ENCODE measurements at places on chromosomes 2 and 18.

GRCh38 chr2:229087267-229087666 is 183.8 kb downstream of the PID1 start:
- no peak for DNase-seq

DNA sequence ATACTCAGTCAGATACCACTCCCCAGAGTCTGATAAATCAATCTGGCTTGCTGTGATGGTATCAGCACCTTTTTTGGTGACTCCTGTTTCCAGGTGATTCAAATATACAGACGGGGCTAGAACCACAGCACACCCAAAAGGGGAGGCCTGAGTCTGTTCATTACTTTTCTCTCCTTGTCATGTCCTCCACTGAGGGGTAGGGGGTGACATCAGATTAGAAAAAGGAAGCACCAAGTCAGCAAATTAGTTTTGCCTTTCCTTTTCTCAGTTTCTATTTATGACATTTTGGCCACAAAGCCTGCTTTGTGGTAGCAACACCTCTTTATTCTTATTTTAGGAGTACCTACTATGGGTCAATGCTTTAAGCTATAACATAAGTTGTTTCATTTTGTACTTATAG is 127.4 kb downstream of the CCDC102B start:
- no peak for DNase-seq

DNA sequence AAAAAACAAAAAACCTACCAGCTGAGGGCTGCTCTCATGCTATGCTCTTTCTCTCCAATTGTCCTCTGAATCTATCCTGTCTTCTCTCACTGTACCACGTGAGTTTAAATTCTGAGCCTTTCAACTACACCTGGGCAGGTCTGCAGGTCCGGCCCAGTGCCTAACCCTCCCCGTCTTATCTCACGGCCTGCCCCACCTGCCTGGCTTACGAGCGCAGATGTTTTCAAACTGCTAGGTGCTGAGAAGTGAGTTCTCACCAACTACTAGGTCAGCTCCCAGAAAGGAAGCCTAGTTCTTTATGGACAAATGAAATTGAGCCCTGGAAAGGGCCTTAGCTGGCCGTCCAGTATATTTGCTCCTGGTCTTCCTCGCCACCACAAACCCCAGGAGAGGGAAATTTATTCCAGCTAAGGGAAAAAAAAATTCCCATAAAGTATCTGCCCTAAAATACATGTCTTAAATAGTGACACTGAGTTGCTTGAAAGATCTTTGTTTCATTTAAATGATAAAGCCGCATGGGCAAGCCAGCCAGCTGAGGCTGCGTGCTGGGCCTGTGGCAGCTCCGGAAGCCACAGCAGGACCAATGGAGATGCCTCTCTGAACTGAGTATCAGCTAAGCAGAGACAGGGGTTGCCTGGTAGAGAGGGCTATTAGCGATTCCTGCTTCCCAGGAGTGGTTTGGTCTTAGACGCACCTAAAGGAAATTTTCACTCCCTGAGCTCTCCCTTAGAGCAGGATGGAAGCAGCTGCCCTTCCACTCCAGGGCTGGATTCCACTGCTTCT is 92.5 kb upstream of the NCK2 start:
- no peak for DNase-seq

DNA sequence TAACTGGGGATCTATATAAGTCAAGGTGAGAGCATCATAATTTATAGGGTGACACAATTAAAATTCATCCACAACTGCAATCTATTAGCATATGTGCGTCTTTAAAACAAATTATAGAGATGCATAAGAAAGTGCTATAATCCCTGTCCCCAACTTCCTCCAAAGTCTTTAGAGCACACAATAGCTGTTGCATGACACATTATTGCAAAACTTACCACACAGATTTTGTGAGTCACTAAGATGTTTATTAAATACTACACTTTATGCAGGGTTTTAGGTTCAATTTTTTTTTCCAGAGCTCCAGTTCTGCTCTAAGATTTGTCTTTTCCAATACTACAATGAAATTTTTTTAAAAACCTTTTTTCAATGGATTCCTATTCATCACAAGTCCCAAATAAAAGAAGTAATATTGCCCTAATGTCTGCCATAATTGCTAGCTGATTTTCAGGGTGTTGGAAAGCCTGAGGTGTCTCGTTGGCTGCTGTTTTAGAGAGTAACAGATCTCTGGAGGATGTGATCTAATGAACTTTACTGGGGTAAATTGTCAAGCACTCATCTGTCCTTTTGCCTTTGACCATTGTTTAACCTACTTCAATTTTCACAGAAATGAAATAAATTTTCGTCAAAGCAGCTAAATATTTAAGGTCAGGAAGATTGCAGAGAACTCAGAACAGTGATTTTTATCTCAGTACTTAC is 250.5 kb upstream of the NETO1 start:
- no peak for DNase-seq

DNA sequence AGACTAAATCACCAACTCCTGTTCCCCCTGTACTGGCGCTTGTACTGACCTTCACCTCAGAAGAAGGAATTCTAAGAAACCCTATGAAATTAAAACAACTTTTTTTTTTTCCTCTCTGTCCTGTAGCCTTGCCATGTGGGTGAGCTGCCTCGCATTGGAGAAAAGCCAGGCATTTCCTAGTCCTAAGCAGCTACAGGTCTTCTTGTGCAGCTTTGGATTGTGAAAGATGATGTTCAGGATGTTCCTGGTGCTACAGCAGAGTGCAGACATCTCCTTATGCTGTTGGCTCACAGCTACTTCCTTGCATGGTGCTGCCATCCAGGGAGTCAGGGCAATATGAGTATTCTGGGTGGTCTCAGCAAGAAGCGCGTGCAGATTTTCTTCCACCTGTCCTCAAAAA is 11.9 kb downstream of the PIK3C3 start:
- no peak for DNase-seq

GRCh38 chr18:4549164-4549872 is 94.2 kb upstream of the DLGAP1 start:
- DNase-seq = no peak

GRCh38 chr18:75238786-75239185 is 28.2 kb downstream of the TSHZ1 start:
- DNase-seq = no peak

- peak; percentile 90 for DNase-seq
Measured at GRCh38 chr2:230706053-230706521, 6.6 kb upstream of the CAB39 start.

GRCh38 chr18:52077251-52077983 is 262.6 kb upstream of the DCC start:
- no peak for DNase-seq

- DNase-seq = no peak
Measured at GRCh38 chr2:151771599-151772358, 37.5 kb upstream of the NEB start.

- DNase-seq = no peak
Measured at GRCh38 chr2:233479616-233480489, 86.7 kb downstream of the USP40 start.

DNA sequence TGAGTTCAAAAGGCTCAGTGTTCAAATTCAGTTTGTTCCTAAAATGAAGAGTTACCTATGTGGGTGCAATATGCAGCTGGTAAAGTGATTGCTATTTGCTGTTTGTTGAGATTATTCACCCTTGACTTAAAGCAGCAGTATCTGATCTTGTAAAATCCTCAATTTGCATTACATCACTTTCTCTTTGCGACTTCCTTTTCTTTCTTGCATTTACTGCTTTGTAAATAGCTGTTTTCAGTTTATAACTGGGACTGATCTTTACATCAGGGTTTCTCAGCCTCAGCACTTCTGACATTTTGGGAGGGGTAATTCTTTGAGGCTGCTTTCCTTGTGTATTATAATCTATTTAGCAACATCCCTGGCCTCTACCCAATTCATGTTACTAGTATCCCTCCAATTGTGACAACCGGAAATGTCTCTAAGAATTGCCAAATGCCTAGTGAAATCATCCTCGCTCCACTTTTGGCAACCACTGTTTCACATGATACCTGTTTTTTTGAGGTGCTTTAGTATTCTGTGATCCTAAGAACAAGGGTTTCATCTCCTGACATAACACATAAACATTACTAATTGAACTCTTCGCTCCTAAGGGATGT is 12.1 kb upstream of the ERCC3 start:
- DNase-seq = no peak

- DNase-seq = no peak
Measured at GRCh38 chr18:35733408-35733807, 151.9 kb downstream of the GALNT1 start.

- DNase-seq = no peak
Measured at GRCh38 chr2:121521359-121521758, 9.3 kb upstream of the RNU4ATAC start.

GRCh38 chr18:57885931-57886330 is 82.8 kb upstream of the ATP8B1 start:
- DNase-seq = no peak

DNA sequence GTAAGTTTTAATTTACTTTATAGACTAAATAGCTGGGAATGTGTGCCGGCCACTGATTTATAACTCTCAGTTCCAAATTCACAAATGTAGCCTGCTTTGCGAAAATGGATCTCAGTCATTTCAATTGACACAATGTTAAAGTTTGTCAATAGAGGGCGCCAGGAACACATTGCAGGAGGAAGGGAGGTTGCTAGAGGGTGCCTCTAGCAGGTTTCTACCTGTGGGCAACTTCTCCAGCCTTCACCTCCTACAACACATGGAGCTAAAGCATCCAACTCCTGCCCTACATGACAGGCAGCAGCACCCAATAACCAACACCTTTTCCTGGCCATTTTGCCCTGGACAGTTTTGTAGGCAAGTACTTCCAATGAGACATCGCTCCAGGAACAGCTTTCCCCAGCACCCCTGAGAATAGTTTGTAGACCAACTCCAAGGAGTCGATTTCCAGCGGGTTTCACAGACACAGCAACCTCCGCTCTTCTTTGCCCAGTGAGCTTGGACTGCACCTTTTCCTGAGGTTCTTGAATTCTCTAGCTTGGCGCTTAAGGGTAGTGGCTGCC is 784.8 kb upstream of the CDH2 start:
- DNase-seq = peak; percentile 24

GRCh38 chr2:172545408-172546075 is 10.3 kb upstream of the PDK1 start:
- DNase-seq = peak; percentile 55

GRCh38 chr18:39776766-39777165 is 2178.3 kb upstream of the PIK3C3 start:
- no peak for DNase-seq

DNA sequence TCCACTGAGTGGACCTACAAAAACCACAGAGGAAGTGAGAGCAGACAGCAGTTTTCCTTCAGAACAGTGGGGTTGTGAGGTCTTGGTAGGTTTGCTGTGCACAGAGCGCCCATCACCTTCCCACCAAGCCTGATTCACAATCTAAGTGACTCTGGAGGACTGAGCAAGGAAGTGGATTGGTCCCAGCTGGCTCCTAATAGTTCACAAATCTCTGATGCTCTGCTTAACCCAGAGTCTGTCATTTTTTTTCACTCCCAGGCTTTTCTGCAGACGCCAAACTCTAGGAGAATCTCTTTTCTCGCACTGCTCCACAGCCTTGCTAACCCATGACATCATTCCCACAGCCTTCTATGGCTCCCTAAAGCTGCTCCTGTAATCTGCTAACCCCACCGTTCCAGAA is 280.4 kb downstream of the C1D start:
- no peak for DNase-seq

GRCh38 chr2:145598434-145598833 is 1078.5 kb upstream of the ZEB2 start:
- no peak for DNase-seq

GRCh38 chr2:11043245-11043644 is 112.0 kb upstream of the SLC66A3 start:
- DNase-seq = no peak

DNA sequence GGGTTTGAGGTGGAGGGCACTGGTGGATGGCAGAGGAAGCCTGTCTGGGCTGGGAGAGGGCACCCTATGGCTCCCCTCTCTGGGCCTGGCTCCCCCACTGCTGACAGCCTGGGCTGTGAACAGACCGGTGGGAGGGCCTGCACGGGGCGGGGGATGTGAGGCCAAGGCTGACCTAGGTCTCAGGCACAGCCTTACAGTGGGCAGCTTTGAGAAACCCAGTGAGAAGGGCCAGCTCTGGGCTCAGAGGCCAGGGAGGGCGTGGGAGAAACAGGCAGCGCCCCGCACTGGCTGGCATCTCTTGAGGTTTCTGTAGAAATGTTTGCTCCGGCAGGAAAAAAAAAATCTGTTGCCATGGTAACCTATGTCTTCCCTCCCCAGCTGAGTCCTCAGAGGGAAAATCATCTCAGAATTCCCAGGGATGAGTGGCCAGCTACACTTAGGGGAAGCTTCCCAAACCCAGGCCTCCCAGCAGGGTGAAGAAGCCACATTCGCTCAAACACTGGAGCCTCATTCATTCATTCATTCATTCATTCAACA is 71.7 kb upstream of the TAF1B start:
- no peak for DNase-seq

- DNase-seq = no peak
Measured at GRCh38 chr18:23386317-23386716, 66.8 kb upstream of the RIOK3 start.

DNA sequence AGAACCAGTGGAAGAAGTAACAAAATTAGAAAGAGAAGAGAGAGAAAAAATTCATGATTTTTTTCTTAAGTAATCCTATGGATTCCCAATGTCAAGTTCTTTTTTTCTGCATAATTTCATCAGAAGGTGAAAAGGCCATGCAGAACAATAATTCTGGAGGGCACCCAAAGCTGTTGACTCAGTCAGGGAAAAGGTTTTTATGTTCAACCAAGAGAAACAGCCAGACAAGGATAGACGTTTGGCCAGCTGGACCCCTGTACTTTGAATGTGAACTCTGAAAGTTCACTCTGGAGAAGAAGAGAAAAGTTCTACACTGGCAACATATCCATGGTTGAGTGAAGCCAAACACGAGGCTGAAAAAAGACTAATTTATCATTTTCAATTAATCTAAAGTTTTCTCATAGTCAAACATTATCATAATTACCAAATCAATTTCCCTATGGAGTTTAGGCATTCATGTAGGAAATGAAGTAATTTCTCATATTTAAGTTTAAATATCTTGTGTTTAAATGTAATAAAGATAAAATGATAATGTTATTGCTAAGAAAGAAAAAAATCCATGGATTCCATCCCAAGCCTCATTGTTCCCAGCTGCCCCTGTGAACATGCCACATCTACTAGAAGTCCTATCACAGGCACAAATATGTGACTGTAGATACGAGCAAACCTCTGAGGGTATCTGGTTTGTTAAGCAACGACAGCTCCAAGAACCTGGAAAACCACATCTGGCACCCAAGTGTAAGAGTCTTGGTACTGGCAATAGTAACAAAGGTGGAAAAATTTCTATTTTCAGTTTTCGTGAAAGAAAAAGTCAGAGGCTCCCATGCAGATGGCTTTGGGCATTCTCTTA is 742.7 kb upstream of the ACVR2A start:
- no peak for DNase-seq

- DNase-seq = no peak
Measured at GRCh38 chr2:85787981-85788340, 34.2 kb downstream of the ATOH8 start.

Measured in LoVo (cell line).